ENCODE measurements at places on chromosomes 11 and 22. TPM values are rescaled to one million over a fixed set of nuclear protein-coding genes. Genes with fewer than 3 reads are reported as not detected.
A peak's percentile ranks its signal among the peaks of the same experiment; 100 is the strongest.

KRTAP5-1 gene
- not detected for total RNA-seq

- no peak for ATAC-seq
These were observed 27.1 kb upstream of the TMA7B start for GRCh38 chr22:39932918-39933649.

GRCh38 chr11:125455851-125456250 is 40.2 kb downstream of the FEZ1 start:
- no peak for ATAC-seq

GRCh38 chr11:44332665-44333064 is 22.7 kb upstream of the ALX4 start:
- no peak for ATAC-seq

- ATAC-seq, result no peak
These were observed 125.2 kb upstream of the SYT13 start for GRCh38 chr11:45411228-45411946.

DNA sequence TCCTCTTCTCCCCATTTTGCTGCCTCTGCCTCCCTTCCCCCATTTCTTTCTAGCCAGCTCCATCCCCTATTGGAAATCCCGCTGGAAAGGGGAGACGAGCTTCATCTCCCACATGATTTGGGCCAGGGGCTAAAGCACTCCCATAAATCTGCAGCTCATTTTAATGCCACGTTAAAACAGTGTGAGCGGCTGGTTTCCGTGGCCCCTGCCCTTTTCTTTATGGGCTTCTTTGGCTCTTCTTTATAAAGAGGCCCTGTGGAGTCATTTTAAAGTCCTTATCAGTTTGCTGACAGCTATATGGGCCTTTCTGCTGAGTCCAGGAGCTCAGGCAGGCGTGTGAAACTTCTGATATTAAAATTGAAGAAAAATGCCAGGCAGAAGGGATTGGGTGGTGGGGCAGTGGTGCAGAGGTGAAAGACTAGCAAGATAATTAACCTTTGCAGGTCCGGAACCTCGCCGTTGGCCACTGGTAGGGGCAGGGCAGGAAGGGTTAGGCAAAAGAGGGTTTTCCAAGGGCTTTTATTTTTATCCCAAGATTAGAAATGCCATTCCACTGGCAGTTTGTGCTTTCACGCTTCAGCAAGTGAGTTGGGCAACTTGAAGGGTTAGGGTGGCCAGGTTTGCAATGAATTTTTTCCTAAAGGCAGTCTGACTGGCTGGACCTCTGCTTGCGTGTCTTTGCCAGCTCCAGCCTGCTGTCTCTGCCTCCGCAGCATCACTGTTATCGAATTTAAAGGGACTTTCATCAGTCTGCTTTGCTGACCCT is 44.3 kb downstream of the EXT2 start:
- ATAC-seq, result no peak

- ATAC-seq, result no peak
These were observed 30.7 kb upstream of the PRODH start for GRCh38 chr22:18966748-18967147.

OR5M11 gene
- total RNA-seq, result not detected

CPT1B gene
- total RNA-seq, result 3.1 TPM

GRCh38 chr11:7600205-7600775 is 73.0 kb downstream of the CYB5R2 start:
- ATAC-seq, result peak; percentile 90

- no peak for ATAC-seq
These were observed 2.8 kb downstream of the MADD start for GRCh38 chr11:47272706-47273105.

GRCh38 chr11:11374358-11375148 is 21.5 kb upstream of the CSNK2A3 start:
- no peak for ATAC-seq

DNA sequence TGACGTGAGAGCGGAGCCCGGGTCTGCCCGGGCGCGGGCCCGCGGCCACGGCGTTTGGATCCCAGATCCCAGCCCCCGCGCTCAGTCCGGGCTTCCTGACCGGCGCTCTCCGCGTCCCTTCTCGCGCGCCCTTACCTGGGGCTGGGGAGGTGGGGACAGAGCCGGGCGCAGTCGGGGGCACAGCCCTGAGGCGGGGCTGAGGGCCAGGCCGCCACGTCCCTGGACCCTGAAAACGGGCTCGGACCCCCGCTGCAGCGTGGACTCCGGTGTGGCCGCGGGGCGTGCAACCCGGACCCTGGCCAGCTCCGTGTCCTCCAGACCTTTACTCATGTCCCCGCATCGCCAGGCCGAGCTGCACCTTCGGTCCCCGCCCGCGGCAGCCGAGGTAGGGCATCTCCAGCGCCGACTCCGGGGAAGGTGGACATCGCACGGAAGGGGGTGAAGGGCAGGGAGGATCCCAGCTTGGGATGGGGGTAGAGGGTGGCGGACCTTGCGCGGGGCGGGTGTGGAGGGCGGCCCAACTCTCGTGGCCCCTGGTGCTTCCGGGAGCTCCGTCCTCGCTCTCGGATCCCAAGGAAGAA is 9.9 kb upstream of the AIFM3 start:
- peak; percentile 27 for ATAC-seq

- ATAC-seq, result no peak
These were observed 484.6 kb downstream of the CNTN5 start for GRCh38 chr11:99505316-99505715.

DNA sequence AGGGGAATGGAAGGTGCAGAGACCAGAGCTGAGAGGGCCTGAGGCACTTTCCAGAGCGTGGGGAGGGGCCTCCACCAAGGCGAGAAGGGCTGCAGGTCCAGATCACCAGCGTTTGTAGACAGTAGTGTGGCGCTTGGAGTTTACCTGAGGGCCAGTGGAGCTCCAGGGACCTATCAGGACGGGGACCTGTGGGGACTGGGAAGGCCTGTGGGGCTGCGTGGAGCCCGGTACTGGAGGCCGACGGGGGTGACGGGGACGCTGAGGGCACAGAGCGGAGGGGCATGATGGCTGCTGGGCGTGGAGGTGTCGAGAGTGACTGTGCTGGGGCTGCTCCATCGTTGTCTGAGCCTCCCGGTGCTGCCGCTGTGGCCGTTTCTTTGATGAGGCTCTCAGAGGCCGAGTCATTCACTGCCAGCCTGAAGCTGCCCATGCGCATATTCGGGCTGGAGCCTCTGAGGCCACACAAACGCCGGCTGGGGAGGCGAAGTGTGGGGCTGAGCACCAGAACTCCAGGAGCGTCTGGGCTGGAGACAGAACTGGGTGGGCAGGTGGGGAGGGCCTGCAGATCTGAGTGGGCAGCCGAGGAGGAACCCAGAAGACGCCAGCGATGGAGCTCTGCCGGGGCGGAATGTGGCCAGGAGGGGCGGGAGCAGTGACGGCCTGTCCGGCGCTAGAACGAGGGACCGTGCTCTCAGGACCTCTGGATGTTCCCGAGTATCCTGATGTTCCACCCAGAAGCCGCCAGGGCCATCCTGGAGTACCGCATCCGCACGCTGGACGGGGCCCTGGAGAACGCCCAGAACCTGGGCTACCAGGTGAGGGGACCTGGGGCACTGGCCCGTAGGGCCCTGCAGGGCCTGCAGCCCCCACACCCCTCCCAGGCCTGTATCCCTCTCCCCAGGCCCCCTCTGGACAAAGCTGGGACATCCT is 2.6 kb downstream of the PGGHG start:
- ATAC-seq, result no peak

MYEOV gene
- not detected for total RNA-seq

DNA sequence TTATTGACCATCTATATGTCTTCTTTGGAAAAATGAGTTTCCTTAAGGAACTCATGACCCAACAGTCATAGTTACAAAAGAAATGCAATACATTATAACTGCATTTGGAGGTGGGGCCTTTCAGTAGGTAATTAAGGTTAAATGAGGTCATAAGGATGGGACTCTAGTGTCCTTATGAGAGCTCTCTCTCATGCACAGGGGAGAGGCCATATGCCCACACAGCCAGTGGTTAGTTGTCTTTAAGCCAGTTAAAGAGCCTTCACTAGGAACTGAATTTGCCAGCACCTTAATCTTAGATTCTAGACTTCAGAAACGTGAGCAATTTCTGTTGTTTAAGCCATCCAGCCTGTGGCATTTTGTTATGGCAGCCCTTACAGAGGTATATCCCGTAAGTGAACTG is 27.3 kb downstream of the INTS4 start:
- ATAC-seq, result no peak

DNA sequence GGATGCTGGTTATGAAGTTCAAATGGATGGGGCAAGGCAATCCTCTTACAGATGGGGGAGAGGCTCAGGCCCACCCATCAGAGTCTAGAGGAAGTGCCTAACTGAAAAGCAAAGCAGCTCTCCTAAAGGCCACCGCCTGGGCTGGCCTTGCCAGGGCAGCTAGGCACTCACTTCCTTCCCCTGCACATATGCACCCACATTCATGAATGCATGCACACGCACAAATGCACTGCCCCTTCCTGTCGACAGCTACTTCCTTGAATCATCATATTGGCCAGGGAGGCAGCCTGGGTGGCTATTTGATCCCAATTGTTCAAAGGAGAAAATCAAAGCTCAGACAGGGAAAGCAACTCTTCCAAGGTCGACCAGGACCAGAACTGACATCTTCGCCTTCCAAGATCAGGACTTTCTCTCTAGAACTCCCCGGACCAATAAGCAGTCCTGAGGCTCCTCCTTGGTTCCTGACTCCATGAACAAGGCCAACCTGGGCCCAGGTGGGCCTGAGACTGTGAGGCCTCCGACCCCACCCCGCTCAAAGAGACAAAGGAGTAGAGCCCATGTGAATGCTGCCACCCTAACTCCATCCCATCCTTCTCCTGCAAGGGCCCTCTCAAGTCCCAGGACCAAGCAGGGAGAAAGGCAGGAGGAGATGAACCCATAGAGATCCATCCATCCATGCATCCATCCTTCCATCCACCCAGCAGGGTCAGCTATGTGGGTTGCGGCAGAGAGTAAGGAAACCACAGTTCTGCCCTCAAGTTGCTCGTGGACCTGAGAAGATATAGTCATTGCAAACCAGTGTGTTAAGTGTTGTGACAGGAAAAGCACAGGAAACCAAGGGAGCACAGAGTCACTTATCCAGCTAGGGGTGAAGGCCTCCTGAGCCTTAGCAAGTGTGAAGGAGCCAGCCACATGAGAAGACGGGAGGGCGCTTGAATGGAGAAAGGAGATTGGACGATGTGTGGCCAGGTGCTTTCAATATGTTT is 35.4 kb upstream of the LMO1 start:
- no peak for ATAC-seq

DNA sequence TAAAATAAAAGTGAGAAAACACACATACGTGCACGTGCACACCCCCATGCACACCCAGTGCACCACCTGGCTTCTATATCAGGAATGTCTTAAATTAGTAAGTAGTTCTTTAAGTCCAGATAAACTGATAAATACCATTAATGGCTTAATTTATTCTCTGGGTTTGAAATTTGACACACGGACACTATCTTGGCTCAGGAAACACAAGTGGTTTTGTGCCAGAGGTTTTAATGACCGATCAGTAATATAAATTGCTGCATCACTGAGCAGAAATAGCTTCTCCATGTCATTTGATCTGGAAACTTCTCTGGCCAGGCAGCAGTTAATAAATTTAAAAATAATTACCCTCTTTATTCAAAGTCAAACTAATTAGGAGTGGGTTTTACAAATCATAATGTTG is 101.5 kb upstream of the NNMT start:
- no peak for ATAC-seq

OR5B17 gene
- not detected for total RNA-seq

DNA sequence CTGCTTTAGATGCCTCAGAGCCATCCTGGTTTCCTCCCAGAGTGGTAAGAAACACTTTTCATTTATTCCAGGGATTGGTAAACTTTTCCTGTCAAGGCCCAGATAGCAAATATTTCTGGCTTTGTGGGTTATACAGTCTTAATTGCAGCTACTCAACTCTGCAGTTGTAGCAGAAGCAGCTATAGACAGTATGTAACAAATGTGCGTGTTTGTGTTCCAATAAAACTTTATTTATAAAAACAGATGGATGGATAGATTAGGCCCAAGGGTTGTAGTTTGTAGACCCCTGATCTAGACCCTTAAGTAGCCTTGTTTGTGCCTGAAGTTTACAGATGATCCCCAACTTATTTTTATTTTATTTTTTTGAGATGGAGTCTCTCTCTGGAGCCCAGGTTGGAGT is 17.9 kb downstream of the NNMT start:
- no peak for ATAC-seq

DNA sequence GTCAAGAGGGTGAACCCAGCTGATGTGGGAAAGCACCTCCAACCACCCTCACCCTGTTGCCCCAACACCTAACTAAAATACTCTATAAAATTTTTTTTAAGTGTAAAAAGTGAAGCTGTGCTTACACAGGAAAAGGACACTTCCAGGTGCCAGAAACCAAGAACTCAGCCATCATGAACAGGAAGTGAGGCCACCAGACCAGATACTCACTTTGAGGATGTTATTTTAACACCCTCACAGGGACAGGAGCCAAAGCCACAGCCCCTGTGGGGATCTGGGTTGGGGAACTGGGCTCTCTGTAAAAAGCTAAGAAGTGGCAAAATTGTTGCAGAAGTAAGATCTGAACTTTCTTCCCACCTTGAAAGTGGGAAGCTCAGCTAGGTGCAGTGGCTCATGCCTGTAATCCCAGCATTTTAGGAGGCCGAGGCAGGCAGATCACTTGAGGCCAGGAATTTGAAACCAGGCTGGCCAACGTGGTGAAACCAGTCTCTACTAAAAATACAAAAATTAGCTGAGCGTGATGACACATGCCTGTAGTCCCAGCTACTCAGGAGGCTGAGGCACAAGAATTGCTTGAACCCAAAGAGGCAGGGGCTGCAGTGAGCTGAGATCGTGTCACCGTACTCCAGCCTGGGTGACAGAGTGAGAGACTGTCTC is 3.8 kb downstream of the RSPH14 start:
- no peak for ATAC-seq

GRCh38 chr11:124762624-124763155 is 600 bp upstream of the ESAM start:
- no peak for ATAC-seq

APOL2 gene
- total RNA-seq, result 35.5 TPM

DNA sequence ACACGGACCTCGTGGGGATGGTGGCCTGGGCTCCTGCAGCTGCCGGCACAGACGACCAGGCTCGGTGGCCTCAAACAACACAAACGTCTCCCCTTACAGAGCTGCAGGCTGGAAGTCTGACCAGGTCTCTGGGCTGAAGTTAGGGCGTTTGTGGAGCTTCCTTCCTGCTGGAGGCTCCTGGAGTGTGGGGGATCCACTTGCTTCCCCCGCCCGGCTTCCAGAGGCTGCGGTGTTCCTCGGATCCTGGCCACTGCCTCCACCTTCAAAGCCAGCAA is 313.5 kb downstream of the CTTN start:
- ATAC-seq, result no peak

GRCh38 chr11:95700471-95700817 is 89.1 kb downstream of the FAM76B start:
- no peak for ATAC-seq

OR51I1 gene
- total RNA-seq, result not detected

FOLR2 gene
- 15.4 TPM for total RNA-seq

C11orf24 gene
- total RNA-seq, result 15.1 TPM

- no peak for ATAC-seq
These were observed 66.4 kb downstream of the CTTN start for GRCh38 chr11:70464509-70465361.

FERMT3 gene
- total RNA-seq, result 17.0 TPM

- ATAC-seq, result no peak
These were observed 40.3 kb downstream of the RIBC2 start for GRCh38 chr22:45453764-45454163.

Data from gastroesophageal sphincter (tissue), 4 donors.